ENCODE measurements at places on chromosomes 2 and 18. TPM values are rescaled to one million over a fixed set of nuclear protein-coding genes. Genes with fewer than 3 reads are reported as not detected.
A peak's percentile ranks its signal among the peaks of the same experiment; 100 is the strongest.

Gene UGT1A10
- total RNA-seq: not detected

Gene RPIA
- total RNA-seq: 3.0 TPM

Gene PIEZO2
- total RNA-seq: 1.1 TPM

Gene MC4R
- total RNA-seq: 0.32 TPM

Gene AKAIN1
- not detected for total RNA-seq

Gene ABHD3
- 2.3 TPM for total RNA-seq

Gene TUBA3D
- total RNA-seq: not detected

Gene ALPG
- not detected for total RNA-seq

Gene PRSS56
- total RNA-seq: not detected

DNA sequence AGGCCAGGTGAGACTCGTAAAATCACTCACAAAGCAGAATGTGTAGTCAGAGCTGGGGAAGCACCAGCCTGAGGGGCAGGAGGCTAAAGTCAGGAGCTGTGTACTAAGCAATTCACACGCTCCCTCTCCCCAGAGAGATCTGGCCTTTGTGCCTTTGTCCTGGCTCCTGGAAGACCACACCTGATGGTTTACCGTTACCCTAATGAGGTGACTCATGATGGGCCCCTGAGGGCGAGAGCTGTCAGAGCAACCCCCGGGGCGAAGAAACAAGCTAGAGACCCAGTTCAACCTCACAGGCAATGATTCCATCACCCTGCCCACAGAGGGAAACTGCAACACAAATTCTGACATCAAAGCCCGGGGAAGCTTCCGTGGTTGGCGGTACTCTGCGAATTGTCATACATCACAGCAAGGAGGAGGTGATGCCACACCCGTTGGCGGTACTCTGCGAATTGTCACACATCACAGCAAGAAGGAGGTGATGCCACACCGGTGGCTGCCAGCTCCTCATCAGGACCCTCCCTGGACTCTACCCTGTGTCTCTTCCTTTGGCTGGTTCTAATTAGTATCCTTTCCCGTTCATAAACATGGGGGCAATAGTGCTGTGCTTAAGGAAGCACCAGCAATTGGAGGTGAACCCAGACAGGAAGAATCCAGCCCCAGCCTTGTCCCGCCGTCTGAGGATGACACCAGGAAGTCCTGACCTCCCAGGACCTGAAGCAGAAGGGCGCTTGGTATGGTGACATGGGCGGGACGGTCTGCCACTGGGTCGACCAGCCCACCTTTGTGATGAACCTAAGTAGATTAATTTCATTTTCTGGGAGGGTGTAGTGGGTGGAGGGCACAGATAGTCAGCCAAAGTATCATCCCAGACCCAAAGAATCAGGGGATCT is 30.5 kb downstream of the B3GNT7 start:
- no peak for DNase-seq

- no peak for DNase-seq
Observed at GRCh38 chr2:121135168-121135853, 149.7 kb downstream of the TFCP2L1 start.

DNA sequence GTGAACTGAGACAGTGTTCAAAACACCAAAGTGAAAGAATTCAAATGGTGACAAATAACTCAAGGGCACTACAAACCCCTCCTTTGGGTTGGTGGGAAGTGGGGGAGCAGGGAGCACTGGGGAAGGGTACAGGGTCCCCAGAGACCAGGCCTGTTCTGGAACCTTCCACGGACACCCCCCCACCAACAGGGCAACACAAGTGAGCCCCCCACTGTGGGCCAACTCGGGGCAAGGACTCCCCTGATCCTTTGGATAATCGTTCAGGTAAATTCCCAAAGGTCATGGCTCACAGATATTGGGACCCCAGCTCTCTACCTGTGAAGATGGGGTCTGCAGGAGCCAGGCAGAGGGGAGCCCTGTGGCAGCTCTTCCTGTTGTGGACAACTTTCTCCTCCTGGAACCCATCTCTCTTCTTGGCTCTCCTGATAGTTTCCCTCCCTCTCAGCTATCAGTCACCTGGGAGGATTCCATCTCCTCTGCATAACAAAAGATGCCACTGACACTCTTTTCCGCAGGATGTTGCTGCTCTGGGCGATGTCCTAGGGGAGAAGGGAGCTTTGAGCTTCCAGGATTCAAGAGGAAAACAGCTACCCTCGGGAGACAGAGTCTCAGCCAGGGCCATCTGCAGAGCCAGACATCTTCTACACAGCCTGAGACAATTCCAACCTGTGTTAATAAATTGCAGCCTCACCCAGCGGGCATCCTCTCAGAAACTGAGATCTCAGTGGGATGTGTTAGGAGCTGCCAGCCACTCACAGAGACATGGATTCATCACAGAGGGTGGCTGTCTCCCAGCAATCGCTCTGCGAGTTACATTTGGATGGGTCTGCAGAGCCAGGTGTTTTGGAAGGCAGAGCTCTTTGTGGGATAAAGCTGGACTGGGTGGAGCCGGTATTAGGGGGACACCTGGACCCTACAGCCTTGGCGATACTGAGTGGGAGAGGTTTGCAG is 35.4 kb downstream of the MBP start:
- no peak for DNase-seq

GRCh38 chr2:203664029-203664755 is 42.2 kb upstream of the CD28 start:
- DNase-seq: no peak

DNA sequence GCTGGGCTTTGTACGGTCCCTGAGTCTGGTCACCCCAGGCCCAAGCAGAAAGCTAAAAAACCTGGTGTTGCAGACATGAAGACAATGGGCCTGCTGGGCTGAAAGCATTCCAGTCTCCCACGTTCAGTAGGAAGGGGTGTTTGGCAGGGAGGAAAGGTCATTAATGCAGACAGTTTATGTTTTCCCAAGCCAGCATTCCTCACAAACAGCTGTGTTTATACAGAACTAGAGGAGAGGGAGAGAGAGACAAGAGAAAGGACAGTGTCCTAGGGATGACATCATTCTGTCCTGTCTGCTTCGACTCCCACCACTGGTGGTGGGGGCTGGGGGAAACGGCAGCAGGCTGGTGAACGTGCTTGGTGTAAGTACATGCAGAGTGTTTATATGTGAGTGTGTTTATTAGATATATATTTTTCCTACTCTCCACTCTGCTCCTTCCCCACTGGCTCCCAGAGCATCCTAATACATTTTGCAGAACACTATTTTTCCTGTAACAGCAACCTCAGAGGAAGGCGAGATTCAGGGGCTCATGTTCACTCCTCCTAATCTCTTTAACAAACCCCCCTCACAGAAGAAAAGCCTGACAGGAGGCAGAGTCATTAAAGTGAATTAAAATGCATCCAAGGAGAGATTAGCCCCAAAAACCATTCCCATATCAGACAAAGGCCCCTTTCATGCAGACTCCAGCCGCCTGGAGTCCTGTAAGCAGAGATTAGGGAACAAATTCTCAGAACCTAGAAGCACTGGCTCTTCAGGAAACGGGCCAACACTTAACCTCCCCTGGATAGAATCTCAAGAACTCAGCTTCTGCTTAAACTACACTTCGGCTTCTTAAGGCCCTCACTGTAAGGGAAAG is 380.4 kb downstream of the TNS1 start:
- peak; percentile 19 for DNase-seq

DNA sequence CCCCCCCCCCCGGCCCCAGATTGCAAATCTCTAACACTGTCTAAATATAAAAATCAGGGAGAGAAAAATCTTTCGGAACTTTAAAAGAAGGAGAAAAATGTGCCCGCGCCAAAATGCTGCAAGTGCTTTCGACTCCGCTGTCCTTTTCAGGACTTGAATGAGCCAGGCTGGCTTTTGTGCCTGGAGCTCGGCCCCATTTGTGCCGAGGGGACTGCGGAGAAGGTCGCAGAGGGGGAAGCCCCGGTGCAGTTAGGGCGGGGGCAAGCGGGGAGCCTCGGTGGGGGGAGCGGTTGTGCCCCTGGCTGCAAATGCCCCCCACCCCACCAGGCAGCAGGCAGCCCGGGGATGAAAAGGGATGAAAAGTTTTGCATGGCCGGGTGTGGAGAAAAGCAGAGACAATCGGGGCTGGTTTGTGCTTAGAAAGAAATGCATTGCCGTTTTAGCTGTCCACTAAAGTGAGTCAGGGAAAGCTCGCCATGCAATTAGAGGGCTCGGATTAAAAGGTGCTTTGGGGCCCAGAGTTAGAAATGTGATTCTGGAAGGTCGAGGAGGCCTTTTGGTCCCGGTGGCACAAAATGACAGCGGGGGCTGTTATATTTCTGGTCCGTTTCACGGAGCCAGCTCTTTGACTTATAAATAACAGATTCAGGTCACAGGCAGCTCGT is 1.6 kb downstream of the INHBB start:
- peak; percentile 76 for DNase-seq

DNA sequence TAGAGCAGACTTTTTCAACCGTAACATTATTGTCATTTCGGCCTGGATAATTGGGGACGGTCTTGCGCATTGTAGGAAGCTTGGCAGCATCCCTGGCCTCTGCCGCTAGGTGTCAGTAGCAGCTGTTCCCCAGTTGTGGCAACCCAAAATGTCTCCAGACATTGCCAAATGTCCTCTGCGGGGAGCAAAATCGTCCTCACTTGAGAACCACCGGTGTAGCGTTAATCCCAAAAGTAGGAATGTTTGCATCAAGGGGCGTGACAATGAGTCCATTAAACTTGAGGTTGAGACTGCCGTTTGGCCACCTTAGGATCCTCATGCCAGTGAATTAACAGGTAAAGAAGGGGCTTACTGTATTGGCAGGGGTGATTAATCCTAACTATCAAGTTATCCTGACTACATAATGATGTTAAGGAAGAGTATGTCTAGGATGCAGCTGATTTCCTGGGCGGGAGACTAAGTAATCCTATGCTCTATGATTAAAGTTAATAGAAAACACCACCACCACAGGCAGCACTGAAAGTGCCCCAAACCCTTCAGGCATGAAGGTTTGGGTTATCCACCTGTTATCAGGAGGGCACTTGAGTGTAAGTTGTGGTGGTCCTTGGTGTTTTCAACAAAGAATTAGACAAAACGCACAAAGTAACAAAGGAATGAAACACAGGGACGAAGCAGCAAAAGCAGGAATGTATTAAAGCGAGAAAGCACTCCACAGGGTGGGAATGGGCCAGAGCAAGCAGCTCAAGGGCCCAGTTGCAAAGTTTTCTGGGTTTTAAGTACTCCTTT is 4.9 kb upstream of the ZC3H8 start:
- DNase-seq: peak; percentile 83

DNA sequence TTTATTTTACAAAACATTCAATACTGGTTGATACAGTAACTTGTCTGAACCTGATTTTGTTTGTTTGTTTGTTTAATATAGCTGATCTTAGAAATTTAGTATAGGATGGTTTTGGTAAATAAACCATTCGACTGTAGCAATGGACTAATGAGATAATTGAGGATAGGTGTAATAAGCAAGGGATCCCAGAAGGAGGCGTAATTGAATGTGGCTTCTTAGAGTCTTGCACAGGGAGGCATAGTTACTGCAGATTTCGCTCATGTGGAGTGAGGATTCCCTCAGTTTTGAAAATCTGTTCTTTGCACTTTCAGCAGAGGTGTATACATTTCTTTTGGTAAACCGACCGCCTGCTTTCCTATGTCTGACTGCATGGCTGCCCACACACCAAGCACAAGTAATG is 709.6 kb downstream of the SOCS6 start:
- no peak for DNase-seq

GRCh38 chr2:15836689-15837610 is 103.4 kb upstream of the MYCN start:
- DNase-seq: no peak

DNA sequence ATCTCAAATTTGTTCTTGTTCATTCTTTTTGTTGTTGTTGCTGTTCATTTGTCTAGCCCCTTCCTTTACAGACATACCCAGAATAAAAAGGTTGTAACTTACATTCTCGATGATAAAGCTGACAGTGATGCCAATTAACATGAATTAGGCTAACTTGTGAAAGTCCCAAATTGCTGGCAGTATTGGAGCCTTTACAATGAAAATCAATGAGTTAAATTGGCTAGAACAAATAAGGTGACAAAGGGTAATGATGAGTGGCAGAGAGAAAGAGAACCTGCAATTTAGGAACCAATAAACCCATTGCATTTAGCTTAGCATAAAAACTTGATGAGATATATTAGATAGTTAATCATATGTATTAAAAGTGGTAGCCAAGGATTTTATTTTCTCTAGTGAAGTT is 521.0 kb downstream of the ADCYAP1 start:
- no peak for DNase-seq

- DNase-seq: peak; percentile 81
Observed at GRCh38 chr2:168961450-168962229, 60.5 kb downstream of the G6PC2 start.

- DNase-seq: peak; percentile 74
Observed at GRCh38 chr2:53490659-53491058, 276.9 kb upstream of the CHAC2 start.

DNA sequence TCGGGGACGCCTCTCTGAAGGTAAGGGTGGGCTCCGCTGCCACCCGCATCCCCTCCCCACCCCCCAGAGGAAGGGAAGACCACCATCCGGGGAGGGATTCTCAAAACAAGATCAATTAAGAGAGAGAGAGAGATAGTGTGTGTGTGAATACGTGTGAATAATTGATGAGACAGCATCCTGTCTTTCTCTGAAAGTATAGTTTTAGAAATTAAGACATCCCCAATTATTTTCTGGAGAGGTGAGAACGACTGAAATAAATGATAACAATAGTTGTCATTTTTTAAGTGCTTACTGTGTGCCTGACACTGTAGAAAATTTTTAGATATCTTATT is 751 bp downstream of the IL18R1 start:
- DNase-seq: no peak

- DNase-seq: no peak
Observed at GRCh38 chr2:182266909-182267308, 159.9 kb downstream of the PDE1A start.

Measured in GM23248 (cell line).